ENCODE measurements at places on chromosomes 6 and 20.

GRCh38 chr6:135022050-135022697, 32.4 kb downstream of the HBS1L start:
- no peak for DNase-seq

DNA sequence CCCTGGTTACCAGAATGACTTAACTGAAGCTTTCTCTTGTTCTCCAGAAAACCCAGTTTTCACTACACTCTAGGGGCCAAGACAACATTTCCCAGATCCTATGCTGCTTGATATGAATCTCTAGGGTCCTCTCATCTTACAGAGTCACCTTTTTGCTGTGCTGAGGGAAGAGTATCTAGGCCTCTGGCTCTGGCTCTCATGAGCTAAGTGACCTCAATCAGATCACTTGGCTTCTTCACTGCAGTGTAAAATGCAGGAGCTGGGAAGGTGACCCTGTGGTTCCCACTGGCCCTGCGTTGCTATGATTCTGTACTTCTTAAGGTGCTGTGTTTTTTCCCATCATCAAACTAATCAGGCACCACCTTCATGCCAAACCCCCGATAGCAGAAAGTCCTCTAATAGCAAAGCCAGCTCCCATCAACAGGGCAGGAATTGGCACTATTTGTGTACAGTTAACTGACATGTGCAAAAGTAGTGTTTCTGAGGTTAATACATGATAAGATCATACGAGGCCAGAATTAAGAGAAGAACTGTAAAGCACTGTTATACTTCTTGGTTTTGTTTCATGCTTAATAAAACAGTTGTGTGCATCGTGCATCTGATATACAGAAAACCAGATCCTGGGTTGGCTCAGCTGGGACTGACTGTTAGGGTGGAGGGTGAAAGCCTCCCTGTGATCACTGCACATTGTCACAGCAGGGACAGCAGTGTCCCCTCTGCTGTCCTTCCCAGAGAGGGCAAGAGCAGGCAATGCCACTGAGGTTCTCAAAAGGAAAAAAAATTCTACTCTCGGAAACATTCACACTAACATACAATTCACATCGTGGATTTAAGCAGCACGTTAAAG, 46.7 kb downstream of the CNKSR3 start:
- no peak for DNase-seq

GRCh38 chr6:53584726-53585125, 39.8 kb upstream of the GCLC start:
- DNase-seq = no peak

GRCh38 chr6:37894585-37894984, 75.1 kb downstream of the ZFAND3 start:
- DNase-seq = no peak

GRCh38 chr6:114997813-114998292, 655.0 kb upstream of the HS3ST5 start:
- no peak for DNase-seq

- DNase-seq = no peak
Observed at GRCh38 chr6:21321531-21321930, 272.0 kb upstream of the SOX4 start.

DNA sequence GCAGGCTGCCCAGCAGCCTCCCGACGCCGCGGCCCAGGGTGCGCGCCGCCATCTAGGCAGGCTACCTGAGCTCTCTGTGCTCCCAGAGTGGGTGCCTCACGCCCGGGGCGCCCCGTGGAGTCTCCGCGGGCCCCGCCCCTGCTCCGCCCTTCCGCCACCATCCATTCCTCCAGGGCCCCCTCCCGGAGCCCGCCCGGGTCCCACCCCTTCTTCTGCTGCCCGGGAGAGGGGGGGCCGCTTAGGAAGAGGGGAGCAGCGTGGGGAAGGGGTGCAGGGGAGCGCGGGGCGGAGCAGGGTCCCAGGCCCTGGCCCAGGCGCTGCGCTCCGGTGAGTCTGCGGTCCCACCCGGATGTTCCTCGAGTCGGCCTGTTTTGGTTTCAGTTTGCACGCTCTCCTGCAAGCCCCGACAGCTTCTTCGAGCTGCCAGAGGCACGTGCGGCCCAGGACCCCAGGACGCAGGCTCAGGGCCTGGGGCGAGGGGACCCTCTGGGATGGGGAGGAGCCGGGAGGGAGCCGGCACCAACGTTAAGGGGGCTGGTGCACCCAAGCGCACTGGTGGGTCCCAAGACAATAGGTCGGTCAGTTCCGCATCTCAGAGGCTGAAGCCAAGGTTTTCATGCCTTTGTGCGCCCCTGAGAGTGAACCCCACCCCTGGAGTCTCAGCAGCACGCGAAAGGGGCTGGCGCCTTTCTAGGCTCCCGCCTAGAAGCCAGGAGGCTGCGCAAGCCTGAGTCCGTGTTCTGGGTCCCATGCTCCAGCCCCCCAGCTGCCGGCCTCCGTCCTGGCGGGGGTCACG, at the start of gene ACSS1:
ACSS1 (minus strand) TSS at position 89 of the 796 bp plus-strand sequence; CDS start at position 52, 37 bp downstream.
- peak; percentile 76 for DNase-seq

- DNase-seq = no peak
Observed at GRCh38 chr6:44731485-44732095, 344.1 kb downstream of the CDC5L start.

- no peak for DNase-seq
Observed at GRCh38 chr20:13149371-13150105, 71.5 kb upstream of the ISM1 start.

DNA sequence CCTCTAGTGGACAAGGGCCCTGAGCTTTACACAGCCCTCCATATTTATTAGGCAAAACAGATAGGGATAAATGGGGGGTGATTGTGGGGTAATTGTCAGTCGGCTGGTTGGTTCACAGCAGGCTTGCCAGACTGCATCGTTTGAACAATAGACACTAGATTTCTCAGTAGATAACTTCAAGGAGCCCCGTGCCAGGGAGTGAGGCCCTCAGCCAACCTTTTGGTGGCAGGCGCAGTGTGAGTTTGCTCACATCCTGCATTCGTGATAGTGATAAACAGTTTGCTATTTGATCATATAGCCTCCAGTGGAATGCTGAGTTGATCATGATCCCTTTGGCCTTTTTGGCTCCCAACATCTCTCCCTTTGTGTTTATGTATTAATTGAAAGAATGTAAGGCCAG, 3.6 kb upstream of the ABHD12 start:
- DNase-seq = no peak

- DNase-seq = no peak
Observed at GRCh38 chr6:159095616-159096015, 50.8 kb upstream of the TAGAP start.

- no peak for DNase-seq
Observed at GRCh38 chr20:44495257-44495656, 19.6 kb downstream of the TTPAL start.

DNA sequence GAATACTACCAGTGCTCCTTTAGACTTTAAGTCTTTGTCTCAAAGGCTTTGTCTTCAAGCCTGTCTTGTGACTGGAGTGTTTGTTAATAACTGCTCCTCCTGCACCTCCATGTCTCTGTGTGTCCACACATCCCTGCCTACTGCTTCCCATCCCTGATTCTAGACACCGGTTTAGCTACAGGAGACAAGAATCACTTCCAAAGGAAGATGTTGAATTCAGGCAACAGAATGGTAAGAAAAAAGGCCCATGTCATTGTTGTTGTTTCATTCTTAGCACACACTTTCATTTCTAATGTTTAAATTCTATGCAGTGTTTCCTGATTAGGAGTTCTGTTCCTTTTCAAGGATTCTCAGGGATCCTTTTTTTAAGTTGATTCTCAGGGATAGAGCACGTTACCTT, 293.6 kb upstream of the STXBP5 start:
- no peak for DNase-seq

DNA sequence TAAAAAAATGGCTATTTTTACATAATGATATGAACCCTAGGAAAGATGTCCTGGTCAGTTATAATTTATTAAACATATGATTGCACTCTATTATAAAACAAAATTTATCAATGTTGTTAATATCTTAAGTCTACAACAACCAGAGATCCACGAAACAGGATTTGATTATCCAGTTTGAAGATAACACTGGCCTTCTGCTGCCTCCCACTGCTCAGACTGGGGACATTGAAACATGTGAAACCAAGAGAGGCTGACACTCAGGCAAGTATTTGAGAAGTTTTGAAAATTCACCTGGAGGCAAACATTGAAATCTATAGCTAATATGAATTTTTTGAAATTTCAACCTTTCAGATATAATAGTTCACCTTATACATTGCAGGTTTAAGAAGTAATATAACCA, 219.3 kb upstream of the HSF2 start:
- DNase-seq = no peak

GRCh38 chr20:19254956-19255355, 42.5 kb downstream of the SLC24A3 start:
- no peak for DNase-seq

GRCh38 chr6:101351173-101351572, 42.3 kb upstream of the GRIK2 start:
- no peak for DNase-seq

DNA sequence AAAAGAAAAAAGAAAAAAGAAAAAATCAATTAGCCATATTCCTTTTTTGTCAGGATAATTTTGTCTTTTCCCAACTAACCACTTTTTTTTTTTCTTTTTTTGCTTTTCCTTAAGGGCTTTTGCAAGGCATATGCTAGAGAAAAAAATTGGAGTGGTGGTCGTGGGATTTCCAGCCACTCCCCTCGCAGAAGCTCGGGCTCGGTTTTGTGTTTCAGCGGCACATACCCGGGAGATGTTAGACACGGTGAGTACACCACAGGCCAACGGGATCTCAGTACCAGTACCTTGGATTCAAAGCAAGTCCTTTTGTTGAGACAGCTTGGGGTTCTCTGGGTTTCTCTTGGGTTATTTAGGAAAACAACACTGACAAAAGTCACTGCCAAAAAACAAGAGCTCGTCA, 61.2 kb upstream of the ISM1 start:
- no peak for DNase-seq

DNA sequence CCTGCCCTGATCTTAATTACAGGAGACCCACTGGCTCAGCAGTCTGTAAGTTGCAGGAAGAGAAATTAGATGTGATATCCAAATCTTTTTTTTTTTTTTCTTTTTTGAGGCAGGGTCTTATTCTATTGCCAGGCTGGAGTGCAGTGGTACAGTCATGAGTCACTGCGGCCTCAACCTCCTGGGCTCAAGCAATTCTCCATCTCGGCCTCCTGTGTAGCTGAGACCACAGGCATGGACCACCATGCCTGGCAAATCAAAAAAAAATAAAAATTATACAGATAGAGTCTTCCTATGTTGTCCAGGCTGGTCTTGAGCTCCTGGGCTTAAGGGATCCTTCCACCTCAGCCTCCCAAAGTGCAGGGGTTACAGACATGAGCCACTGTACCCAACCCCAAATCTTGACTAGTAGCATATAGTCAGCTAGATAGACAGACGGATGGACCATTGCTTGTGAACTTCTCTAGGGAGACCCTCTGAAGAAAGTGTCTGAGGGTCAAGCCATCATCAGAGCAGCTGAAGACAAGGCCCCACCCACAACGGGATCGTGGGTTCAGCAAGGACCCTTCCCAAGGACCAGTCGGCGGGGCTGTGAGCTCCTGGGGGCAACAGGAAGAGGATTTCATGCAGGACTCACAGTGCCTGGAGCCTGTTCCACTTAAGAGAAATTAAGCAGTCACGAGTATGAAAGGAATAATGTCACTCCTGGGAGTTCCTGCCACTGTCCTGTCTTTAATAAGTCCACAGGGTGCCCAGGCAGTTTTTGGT, 222.7 kb downstream of the ANKRD60 start:
- no peak for DNase-seq

DNA sequence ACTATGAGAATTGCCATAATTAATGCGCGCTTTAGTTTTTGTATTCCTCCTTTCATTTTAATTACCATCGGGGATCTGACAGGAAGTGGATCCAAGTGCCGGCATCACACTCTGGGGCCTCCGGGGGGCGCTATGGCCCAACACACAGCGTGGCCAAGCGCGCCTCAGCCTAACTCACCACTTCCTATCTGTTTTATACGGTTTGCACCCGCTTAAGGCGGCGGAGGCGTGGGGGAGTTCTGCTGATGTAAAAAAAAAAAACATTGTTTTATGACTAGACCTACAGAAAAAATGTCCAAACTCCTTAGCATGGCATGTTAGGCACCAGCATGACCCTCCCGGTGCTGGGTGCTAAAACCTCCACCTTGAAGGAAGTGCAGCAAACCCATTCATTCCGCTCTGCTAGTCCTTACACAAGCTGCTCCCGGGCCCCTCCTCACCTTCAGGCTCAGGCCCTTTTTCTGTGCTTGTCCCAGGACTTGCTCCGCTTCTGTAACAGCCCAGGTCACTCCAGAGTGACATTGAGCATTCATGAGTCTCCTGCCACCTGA, 4.5 kb upstream of the EBF4 start:
- DNase-seq = peak; percentile 60

DNA sequence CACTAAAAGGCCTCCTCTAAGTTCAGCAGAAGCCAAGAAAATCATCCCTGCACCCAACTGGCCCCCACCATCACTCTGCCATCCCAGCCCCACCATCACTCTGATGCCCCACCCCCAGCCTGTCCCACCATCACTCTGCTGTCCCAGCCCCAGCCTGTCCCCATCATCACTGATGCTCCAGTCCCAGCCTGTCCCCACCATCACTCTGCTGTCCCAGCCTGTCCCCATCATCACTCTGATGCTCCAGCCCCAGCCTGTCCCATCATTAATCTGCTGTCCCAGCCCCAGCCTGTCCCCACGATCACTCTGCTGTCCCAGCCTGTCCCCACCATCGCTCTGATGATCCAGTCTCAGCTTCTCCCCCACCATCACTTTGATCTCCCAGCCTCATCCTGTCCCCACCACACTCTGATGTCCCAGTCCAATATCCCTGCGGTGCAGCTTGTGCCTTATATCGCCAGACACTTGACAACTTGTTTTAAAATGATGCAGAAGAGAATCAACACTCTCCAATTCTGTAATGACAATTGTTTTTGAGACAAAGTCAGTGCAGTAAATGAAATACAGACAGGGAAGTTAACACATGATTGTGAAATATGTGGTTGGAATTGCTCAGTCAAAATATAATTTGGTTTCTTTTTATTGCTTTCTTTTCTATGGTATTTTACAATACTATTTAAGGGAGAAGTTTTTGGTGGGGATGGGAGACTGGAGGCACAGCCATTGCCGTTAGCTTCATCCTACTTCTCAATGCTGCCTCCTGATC, 100.8 kb downstream of the TNFAIP3 start:
- DNase-seq = no peak

GRCh38 chr20:39294137-39294725, 332.1 kb downstream of the DHX35 start:
- DNase-seq = no peak

GRCh38 chr20:5504061-5504739, 187.4 kb upstream of the PROKR2 start:
- DNase-seq = peak; percentile 48
